ENCODE measurements at places on chromosomes 1 and 21. TPM values are rescaled to one million over a fixed set of nuclear protein-coding genes. Genes with fewer than 3 reads are reported as not detected.
A peak's percentile ranks its signal among the peaks of the same experiment; 100 is the strongest.

The C4BPB gene
- total RNA-seq: 1.2 TPM

The CD34 gene
- total RNA-seq: 0.03 TPM

The TLCD4 gene
- not detected for total RNA-seq

The INTS11 gene
- total RNA-seq: 111 TPM

The LCE1E gene
- not detected for total RNA-seq

The SH3BGR gene
- total RNA-seq: 1.7 TPM

The PHLDA3 gene
- 11.4 TPM for total RNA-seq

The FABP3 gene
- total RNA-seq: not detected

The ACAP3 gene
- 72.3 TPM for total RNA-seq

The CDK18 gene
- 1.1 TPM for total RNA-seq

The SV2A gene
- 14.4 TPM for total RNA-seq

DNA sequence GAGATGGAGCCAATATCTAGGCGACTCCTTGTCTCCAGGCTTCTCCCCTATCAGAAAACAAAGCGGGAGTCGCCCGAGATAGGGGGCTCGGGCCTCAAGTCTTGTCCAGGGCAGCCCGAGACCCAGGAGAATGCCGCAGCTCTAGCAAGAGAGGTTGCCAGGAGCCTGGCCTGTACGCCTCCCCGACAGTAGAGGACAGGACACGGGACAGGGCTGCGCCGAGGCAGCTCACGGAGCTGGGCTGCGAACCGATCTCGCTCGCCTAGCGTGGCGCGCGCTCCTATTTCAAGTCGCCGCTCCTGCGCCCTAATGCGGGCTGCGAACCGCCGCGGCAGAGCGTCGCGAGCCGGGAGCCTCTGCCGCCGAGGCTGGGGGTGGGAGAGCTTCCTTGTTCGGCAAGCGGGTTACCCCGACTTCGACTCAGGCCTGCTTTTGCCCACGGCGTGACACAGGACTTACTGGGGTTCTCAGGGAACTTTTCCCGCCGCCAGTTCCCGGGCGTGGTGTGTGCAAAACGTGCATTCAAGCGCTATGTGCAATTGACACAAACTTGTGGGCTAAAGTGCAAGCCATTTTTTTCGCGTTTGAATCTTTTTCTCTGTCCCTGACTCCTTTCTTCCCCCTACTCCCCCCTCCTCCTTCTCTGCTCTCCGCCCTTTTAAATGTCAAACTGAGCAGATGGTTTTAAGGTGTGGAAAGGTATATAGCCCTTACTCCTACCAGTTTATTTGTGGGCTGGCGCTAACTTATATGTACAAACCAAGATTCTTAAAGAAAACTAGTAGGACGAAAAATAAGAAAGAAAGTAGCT is 2.4 kb upstream of the PROX1 start:
- no peak for DNase-seq

GRCh38 chr1:29931477-29932175 is 695.3 kb downstream of the PTPRU start:
- DNase-seq: no peak

DNA sequence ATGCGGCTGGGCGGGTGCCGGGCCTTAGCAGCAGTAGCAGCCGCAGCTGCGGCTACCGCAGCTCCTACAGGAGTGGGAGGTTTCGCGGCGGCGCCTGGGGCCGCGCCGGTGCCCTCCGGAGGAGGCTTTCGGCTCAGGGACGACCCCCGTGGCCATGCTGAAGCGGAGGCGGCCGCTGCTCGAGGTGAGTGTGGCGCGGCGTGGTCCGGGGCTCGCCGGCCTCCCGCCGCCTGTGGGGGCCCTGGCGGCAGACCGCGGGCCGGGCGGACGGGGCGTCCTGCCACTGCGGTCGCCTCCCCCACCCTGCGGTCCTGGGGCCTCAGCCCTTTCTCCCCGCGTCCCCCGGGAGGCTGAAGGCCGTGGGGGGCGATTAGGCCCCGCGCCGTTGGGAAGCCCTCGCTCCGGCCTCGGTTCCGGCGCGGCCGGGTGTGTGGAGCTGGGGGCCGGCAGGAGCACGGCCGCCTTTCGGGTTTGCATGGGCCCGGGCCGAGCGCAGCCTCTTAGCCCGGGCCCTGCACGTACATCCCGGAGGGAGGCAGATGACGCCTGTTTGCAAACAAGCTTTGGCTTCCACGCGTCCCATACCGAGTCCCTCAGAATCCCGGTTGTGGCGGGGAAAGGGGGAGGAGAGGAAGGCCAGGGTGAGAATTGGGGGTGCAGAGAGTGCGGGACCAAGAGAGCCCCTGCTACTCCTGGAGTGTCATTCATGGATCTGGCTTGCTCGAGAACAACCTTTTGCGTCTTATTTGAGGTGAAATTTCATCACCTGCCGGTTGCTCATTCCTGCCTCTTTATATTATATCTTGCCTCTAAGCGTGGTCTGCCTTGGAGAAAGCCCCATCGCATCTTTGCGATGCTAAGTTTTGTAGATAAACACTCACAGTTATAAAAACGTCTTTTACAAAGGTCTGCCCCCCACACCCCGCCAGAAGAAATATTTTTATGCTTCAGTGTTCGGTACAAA is 613 bp downstream of the ZFYVE9 start:
- peak; percentile 18 for DNase-seq

GRCh38 chr21:45869121-45870007 is 112.2 kb upstream of the COL6A1 start:
- no peak for DNase-seq

DNA sequence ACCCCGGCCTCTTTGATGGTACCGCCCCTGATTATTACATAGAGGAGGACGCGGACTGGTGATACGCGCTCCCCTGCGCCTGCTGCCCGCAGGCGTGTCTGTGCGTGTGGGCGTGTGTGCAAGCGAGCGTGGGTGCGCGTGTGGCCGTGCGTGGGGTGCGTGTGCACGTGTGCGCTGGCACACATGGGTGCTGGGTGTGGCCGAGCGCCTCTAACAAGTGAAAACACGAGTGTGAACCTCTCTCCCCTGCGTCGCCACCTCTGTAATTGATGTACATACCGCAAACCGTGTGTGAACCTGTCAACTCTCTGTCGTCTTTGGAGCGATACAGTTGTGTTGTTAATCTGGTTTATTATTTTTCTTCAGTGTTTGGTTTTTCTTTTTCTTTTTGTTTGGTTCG is 87.8 kb upstream of the TMEM51 start:
- DNase-seq: no peak

- DNase-seq: no peak
Observed at GRCh38 chr1:29812408-29813135, 576.2 kb downstream of the PTPRU start.

GRCh38 chr1:107339775-107340174 is 198.9 kb downstream of the NTNG1 start:
- no peak for DNase-seq

DNA sequence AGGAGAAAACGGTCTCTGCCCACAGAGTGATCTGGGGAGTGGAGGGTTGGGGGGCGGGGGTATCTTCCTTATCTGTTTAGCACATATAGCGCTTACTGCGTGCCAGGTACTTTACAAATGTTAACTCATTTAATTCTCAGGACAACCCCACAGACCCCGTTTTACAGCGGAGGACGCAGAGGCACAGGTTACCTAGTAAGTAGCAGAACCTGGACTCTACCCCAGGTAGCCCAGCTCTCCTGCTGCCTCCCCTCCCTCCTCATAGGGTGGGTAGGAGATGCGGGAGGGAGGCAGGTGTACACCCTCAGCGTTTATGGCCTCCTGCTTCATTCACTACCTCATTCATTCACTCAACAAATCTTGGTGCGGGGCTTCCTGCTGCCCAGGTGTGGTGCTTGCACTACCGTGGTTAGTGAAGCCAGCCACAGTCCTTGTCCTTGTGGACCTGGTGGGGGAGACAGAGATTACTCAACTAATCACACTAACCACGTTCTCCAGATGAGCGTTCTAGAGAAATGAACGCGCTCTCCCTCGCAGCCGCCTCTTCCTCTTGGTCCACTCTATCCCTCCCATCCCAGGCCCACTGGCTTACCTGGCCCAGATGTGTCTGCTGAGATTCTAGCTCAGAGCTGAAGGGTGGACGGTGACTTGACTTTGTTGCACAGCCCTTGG is 102.0 kb downstream of the IER5 start:
- DNase-seq: no peak

- DNase-seq: peak; percentile 33
Observed at GRCh38 chr1:74689621-74690363, 16.2 kb upstream of the ERICH3 start.

GRCh38 chr1:168422203-168422847 is 121.5 kb downstream of the XCL2 start:
- DNase-seq: no peak

DNA sequence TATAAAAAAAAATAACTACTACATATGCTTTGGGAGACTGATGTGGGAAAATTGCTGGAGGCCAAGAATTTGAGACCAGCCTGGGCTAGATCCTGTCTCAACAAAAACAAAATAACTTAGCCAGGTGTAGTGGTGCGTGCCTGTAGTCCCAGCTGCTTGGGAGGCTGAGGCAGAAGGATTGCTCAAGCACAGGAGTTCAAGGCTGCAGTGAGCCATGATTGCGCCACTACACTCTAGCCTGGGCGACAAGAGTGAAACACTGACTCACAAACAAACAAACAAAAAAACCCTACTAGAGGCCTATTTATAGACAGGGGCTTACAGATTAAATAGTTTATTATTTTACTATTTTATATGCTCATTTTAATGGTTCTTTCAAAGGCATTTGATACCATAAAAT is 80.0 kb downstream of the LHX4 start:
- no peak for DNase-seq

- peak; percentile 86 for DNase-seq
Observed at GRCh38 chr1:47179017-47179987, 10.5 kb downstream of the PDZK1IP1 start.

- DNase-seq: no peak
Observed at GRCh38 chr1:153345187-153346076, 3.2 kb downstream of the PGLYRP4 start.

- no peak for DNase-seq
Observed at GRCh38 chr1:67708606-67709005, 23.6 kb downstream of the GADD45A start.

DNA sequence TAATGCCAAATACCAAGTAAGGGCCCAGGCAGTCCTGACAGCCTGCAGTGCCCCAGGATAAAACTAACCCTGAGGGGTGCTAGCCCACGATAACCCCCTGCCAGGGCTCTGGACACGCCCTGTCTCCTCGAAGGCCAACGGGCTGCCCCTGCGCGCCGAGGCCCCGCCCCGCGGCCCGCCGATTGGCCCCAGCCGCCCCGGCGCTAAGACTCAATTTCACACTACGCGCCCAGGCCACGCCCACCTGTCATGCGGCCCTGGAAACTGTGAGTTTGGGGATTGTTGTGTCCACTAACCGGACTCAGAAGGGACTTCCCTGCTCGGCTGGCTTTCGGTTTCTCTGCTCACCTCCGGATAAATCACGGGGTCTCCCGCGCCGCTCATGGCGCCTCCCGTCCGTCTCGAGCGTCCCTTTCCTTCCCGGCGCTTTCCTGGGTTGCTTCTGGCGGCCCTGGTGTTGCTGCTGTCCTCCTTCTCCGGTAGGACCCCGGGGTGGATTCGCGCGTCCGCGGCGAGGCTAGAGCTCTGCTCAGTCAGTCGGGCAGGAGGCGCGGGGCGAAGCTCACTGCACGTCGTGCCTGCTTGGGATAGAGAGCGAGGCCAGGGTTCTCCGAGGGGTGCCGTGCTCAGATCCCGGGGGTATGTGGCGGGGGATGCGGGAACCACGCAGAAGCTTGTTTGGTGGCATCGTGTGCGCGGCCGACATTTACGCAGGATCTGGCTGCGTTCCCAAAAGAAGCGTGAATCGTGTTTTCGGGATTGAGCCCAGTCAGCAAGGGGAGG is at the start of gene CR1L:
TSS of gene CR1L (plus strand) at position 282 of the 783 bp plus-strand sequence. CDS start at position 383, 101 bp downstream.
- DNase-seq: peak; percentile 72

GRCh38 chr1:55015731-55016620 is 17.2 kb downstream of the BSND start:
- DNase-seq: no peak

- DNase-seq: no peak
Observed at GRCh38 chr1:117290890-117291289, 76.4 kb upstream of the MAN1A2 start.

- DNase-seq: no peak
Observed at GRCh38 chr1:214380396-214380795, 99.4 kb downstream of the SMYD2 start.

DNA sequence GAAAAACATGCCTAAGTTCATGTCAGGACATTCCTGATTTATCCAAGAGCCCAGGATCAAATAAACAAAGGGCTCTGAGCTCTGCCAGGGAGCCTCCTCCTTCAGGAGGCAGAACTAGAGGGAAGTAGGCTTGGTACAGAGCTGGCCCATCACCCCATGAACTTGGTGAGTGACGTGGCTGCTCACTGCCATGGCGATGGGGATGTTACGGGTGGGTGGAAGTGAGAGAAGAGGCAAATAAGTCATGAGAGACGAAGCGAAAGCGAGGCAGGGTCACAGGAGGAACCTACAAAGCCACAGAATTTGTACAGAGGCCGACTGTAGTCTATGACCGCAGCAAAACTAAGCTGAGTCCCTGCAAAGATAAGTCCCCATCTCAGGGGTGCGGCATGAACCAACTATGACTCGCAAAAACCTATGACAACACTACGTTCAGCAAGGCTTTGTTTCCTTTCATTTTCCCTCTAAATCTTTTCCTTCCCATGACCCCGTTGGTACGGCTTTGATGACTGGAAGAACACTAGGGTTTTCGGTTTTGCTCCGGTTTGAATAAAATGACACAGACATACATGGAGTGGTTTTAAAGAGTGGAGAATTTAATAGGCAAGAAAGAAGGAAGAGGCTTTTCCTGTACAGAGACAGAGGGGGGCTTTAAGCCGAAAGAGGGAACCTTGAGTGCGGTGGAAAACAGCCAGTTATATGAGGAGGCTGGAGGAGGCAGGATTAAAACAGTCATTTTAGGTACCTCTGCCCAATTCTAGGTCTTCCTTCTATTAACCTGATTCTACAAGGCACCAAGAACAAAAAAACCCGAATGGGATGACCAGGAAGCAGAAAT is 74.1 kb downstream of the CD46 start:
- peak; percentile 92 for DNase-seq

DNA sequence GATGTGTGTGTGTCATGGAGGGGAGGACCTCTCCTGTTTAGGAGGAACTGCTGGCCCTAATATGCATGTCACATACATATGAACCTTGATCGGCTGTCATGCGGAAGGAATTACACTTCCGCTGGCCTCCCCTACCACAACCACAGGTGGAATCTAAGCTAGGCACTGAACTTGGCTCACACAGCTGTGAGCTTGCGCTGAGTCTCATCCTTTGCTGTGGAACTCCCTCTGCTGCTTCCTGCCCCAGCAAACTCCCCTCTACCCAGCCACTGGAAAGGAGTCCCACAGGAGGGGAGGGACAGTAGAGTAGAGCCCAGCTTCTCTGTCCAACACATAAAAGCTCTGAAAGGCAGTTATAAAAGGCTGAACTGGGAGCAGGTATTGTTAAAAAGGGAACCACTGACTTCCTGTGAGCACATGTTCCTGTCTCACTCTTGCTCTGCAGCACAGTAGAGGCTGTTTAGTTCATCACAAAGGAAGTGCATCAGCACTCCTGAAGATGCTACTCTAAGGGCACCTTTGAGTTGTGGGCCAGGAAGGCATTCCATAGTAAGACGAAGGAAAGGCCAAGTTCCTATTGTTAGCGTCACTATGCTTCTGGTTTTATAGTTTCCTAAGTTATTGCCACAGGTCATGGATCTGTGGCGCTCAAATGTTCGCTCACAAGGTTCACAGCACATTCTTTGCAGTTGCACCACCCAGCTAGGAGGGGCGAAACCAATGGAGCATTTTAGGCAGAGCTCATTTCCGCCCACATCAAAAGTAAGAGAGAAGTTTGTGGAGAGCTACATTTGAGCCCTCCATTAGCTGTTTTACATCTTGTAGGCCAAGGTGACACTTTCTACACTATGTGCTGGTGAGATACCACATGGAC is 17.7 kb upstream of the PTPRC start:
- peak; percentile 84 for DNase-seq

- DNase-seq: no peak
Observed at GRCh38 chr1:75908717-75909152, 23.5 kb downstream of the ASB17 start.

All from activated CD4-positive, alpha-beta memory T cell treated with anti-CD3 and anti-CD28 coated beads, Interleukin-2, amount 10 ng/mL, durations not matched to agents 7 days and 5 days (primary cell).